ENCODE measurements at places on chromosomes 12 and 14.

DNA sequence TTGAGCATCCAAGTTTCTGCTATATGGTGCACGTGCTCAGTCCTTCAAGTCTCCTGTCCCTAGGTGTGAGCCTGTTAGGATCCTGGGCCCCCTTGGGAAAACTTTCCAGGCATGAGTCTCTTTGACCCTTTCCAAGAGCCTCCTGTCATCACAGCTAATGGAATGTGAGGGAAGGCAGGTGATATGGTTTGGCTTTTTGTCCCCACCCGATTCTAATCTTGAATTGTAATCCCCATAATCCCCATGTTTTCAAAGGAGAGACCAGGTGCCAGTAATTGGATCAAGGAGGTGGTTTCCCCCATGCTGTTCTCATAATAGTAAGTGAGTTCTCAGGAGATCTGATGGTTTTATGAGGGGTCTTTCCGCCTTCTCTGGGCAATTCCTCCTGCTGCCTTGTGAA is 265.5 kb downstream of the ATP23 start:
- DNase-seq = no peak

- no peak for DNase-seq
These were observed 70.9 kb upstream of the PPP4R3A start for GRCh38 chr14:91580876-91581577.

- no peak for DNase-seq
These were observed 146.8 kb downstream of the EMP1 start for GRCh38 chr12:13343375-13343774.

- DNase-seq = no peak
These were observed 17.4 kb downstream of the BCL2L14 start for GRCh38 chr12:12088147-12088546.

DNA sequence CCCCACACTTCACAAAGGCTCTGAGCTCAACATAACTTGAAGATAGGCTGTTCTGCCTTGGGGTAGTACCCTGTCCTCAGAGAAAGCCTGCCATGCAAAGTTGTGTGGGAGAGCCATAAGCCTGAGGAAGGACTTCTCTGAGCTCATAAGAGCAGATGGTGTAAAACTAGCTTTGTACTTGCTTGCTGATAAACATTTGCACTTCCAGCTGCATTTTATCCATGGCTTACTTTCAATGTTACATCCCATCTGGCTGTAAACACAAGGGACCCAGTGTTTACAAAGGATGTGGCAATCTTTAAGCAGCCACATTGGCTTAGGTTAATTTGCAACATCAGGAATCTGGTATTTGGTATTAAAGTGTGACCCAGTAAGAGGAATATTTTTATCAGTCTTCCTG is 258.1 kb downstream of the IPO8 start:
- DNase-seq = no peak

GRCh38 chr12:4584896-4585295 is 22.9 kb downstream of the DYRK4 start:
- no peak for DNase-seq

- no peak for DNase-seq
These were observed 21.8 kb upstream of the RAB35 start for GRCh38 chr12:120138366-120138765.

Measured in stimulated activated CD4-positive, alpha-beta T cell treated with anti-CD3 and anti-CD28 coated beads, TNF-alpha, amount 100 ng/mL, for 48 hours (primary cell).